CD4-positive, alpha-beta T cell treated with Interleukin-17A for 1 hour (primary cell): ENCODE measurements at places on chromosomes 3 and 15.

DNA sequence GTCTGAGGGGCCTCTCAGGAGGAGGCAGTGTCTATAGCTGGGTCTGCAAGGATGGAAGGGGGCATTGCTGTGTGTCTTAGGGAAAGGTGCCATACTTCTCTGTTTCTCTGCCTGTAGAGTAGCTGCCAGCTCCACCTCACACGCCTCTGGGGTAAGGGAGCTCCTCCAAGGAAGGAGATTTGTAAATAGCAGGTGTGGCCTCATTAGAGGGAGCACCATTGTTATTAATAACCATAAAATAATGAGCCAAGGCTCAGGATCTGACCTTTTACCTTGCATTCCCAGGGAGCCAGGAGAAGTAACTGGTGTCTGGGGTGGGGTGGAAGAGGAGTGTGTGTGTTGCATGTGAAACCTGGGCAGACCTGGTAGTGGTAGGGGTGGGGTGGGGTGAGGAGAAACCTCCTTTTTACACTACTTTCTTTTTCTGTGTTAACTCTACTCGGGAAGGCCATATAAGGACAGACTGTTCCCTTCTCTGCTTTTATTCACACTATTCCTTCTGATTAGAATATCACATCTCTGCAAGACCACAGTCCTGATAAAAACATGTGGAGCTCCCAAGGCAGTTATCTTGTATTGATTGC, 2.2 kb upstream of the C15orf39 start:
- DNase-seq = no peak

DNA sequence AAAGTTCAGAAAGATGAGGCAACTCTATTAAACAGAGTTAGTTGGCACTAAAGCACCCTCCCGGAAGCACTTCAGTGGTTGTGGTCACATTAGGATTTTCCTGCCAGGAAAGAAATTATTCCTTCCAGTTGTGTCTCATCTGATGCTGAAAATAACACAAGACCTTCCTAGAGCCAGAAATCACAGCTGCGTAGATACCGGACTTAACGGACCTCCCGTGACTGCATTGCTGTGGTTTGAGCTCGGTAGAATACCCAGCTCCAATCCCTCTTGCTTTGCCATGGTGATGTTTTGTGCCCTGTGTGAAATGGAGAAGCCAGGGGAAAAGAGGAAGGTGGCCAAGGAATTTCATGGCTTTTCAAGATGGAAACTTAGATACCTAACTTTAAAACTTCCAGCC, 215.0 kb upstream of the IGF1R start:
- no peak for DNase-seq

DNA sequence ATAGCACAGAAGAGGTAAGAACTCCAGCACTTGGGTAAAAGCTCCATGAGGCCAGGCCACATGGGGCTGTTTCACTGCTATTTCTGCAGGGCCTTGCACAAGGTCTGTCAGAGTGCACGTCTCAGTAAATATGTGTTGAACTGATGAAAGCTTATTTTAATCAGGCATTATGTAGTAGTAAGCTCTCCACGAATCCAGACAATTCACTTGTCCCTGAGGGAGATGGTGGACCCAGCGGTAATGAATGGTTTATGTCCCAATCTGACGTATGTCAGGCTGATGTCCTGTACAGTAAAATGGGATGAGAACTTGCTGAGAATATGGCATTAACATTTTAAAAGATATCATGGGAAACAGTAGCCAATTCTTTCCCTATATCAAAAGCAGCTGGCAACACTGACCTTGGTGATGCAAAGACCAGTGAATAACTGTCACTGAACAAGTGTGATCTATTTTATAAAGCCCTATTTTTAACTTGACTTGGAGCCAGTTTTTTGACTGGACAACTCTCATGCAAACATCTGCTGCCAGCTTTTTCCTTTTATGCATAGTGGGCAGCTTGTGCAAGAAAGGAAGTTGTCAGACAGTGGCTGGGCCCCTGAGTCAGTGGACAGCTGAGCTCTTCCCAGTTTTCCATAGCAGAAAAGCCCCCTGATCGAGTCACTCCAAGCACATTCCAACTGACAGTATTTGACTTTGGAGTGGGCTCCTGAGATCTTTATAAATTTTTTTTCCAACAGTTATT, 519.8 kb upstream of the MDFIC2 start:
- DNase-seq = no peak

- no peak for DNase-seq
These were observed 109.3 kb downstream of the ZIC1 start for GRCh38 chr3:147518465-147518864.

- peak; percentile 67 for DNase-seq
These were observed 54.9 kb downstream of the SPSB4 start for GRCh38 chr3:141105828-141106628.

DNA sequence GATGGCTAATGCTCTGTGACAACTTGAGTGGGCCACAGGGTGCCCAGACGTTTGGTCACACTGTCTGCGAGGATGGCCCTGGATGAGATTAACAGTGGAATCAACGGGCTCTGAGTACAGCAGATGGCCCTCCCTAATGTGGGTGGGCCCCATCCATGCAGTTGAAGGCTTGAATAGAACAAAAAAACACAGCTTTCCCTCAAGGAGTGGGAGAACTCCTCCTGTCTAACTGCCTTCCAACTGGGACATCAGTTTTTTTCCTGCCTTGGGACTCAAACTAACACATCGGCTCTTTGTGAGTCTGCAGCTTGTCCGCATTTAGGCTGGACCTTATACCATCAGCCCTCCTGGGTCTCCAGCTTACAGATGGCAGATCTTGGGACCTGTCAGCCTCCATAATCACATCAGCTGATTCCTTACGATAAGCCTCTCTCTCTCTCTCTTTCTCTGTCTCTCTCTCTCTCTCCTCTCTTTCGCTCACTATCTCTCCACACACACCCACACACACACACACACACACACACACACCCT, 20.8 kb downstream of the FAM174B start:
- DNase-seq = no peak

GRCh38 chr3:125357837-125358236, 17.3 kb downstream of the ZNF148 start:
- no peak for DNase-seq
